ENCODE measurements at places on chromosomes 5 and 9.

DNA sequence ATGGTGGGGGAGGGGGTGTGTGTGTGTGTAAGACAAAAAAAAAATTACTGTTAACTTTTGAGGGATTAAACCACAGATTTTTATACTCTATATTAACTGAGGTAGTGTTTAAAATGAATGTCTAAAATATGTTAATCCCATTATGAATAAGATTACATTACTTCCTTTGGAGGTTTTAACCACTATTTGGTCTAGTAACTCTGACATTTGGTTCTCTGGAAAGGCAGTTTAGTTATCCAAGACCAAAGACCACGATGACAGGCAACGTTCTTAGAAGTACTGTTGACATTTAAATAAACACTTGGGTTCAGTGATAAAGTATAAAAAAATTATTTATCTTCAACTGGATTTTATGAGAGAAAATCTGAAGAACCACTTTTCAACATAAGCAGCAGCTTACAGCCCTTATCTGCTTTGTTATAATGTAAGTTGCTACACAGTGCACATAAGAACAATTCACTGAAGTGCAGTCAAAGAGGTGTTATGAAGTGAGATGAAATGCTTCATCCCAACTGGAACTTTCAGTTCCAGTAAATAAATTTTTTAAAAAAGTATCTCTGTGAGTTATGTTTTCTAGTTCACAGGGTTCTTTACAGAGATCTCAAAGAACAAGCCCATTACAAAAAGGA lies 94.5 kb downstream of the OSMR start:
- no peak for DNase-seq

DNA sequence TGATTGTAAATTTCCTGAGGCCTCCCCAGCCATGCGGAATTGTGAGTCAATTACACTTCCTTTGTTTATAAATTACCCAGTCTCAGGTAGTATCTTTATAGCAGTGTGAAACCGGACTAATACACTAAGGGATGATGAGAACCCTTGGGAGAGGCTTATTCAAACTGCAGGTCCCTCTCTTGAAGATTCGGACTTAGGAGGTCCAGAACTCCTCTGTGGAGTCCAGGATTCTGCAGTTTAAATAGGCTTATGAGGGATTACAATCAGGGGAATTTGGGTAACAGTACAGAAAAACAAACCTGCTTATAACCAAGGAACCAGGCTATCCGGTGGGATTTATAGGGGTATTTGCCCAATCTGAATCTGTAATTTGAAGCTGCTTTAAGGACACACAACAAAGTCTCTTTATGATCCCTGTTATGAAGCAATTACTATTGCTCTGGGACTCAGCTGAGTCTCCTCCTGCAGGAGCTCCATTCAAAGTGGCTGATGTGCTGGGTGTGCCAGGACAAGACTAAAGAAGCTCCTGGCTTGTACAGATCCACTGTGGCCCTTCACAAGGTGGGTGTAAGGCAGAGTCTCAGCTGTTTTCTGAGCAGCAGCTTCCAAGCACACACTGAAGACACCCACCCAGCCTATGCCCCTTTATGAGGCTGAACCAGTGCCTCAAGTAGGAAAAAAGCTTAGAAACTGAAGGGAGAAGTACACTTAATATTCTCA lies 41.8 kb upstream of the LHFPL2 start:
- no peak for DNase-seq

GRCh38 chr5:96961053-96961452 lies 25.2 kb downstream of the LNPEP start:
- DNase-seq: no peak

DNA sequence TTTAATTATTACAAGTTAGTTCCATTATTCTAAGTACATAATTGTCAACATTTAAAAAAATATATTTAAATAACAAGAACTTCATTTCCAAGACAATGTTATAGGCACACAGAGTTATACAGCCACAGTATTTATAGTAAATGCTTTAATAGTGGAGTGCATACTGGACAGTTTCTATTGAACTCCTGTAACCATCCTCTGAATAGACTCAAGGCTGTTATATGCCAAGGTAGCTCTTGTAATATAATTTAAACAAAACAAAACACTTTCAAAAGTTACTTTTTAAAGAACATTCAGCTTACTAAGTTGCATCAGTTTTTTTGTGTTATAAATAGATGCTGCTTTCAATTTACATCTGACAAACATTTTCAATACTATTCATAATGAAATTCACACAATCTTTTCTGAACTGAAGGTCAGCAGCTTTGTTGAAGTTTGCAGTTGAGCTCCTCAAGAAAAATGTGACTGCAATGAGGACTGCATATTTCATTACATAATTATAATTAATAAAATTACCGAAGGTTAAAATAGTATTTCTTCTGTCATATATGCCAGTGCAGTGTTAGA lies 549.9 kb upstream of the CYLC2 start:
- DNase-seq: no peak

GRCh38 chr5:115831163-115831768 lies 10.1 kb downstream of the ATG12 start:
- DNase-seq: no peak

GRCh38 chr9:15856591-15856990 lies 303.7 kb downstream of the CCDC171 start:
- peak; percentile 41 for DNase-seq

DNA sequence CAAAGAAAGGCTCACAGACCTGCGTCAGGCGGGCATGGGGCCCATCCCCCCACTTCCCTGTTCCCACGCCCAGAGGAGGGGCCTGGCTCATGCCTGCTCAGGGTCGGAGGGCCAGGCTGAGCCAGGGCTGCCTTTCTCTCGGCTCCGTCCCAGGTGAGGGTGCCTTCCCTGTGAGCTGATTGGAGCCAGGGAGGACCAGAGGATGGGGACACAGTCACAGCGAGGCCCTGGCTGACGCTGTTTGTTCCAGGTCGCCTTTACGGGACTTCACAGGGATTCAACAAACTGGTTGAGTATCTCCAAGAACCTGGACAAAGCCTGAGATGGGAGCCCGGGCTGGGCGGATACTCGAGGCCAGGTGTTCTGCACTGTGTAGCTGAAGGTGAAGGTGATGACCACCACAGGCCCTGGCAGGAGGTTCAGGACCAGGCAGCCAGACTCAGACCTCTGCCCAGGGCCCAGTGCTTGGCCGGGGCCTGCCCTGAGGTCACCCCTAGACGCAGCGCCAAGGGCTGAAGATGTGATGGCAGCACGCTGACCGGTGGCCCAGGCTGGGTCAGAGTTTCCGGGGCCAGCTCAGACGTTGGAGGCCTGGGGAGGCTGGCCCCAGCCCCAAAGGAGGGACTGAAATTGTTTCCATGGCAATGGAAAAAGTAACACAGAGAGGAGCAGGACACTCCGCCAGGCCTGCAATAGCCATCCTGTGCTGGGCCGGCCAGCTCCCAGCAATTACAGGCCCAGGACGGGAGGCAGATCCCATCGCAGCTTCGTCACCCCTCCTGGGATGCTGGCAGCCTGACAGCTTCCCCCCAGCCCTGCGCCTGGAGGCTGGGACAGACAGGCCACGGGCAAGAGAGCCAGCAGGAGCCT lies 65.3 kb upstream of the ADAMTS2 start:
- no peak for DNase-seq

DNA sequence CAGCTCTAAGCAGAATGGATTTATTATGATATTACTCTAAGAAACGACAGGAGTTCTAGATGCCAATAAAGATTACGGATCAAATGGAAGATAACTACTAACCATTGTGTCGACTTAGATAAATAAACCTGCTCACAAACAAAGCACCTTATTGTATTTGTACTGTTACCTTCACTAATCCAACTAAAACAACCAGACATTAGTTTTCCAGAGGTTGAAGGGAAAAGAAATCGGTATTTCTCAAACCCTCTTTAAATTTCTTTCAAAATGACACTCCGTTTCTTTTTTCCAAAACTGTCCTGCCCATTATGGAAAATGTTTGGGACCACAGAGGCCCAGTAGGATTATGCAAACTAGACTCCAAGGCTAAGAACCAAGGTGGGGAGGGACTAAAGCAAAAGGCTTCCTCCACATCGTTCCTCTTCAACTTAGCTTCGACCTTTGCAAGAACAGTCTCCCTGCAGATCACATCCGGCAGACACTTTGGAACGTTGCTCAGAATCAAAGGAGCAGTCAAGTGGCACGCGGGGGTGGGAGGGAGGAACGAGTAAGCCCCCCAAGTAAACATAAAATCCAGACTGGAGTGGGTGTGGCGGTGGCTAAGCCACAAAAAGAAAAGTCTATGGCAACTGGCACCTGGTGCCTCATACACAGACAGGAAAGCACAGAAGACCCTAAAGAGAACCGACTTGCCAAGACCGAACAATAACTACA lies 2.7 kb downstream of the MLLT3 start:
- DNase-seq: no peak

GRCh38 chr9:108105885-108106284 lies 616.3 kb upstream of the KLF4 start:
- no peak for DNase-seq

GRCh38 chr9:121744687-121745395 lies 93.4 kb downstream of the DAB2IP start:
- peak; percentile 17 for DNase-seq
